ENCODE measurements at places on chromosomes 4 and X. TPM values are rescaled to one million over a fixed set of nuclear protein-coding genes. Genes with fewer than 3 reads are reported as not detected.

The TSPAN7 gene
- total RNA-seq, result 0.11 TPM

The LUZP4 gene
- total RNA-seq, result not detected

The CPLX1 gene
- not detected for total RNA-seq

The LIMCH1 gene
- total RNA-seq, result 28.2 TPM

The SPANXB1 gene
- total RNA-seq, result not detected

The PPAT gene
- total RNA-seq, result 9.3 TPM

The CTAG1A gene
- not detected for total RNA-seq

The ADGRL3 gene
- not detected for total RNA-seq

The ZBTB49 gene
- total RNA-seq, result 5.9 TPM

The SMIM31 gene
- 0.11 TPM for total RNA-seq

The DRP2 gene
- 0.13 TPM for total RNA-seq

The ZNF275 gene
- 10.7 TPM for total RNA-seq

The ARFIP1 gene
- 46.0 TPM for total RNA-seq

The XAGE1A gene
- not detected for total RNA-seq

The PF4V1 gene
- not detected for total RNA-seq

The CTPS2 gene
- total RNA-seq, result 10.7 TPM

The ATP5ME gene
- total RNA-seq, result 58.8 TPM

The BEND4 gene
- total RNA-seq, result 0.11 TPM

The PPARGC1A gene
- total RNA-seq, result 21.4 TPM

The ENPP6 gene
- total RNA-seq, result 0.78 TPM

The CXorf58 gene
- not detected for total RNA-seq

The KDR gene
- total RNA-seq, result 0.43 TPM

The ANK2 gene
- total RNA-seq, result 87.4 TPM

The SMIM10 gene
- total RNA-seq, result 5.5 TPM

The HPGDS gene
- not detected for total RNA-seq

The STOX2 gene
- 2.6 TPM for total RNA-seq

The NPNT gene
- 0.11 TPM for total RNA-seq

The MAGEA8 gene
- not detected for total RNA-seq

The POU4F2 gene
- total RNA-seq, result not detected

The ZNF630 gene
- total RNA-seq, result 2.0 TPM

The POU3F4 gene
- total RNA-seq, result not detected

The TREX2 gene
- total RNA-seq, result 1.3 TPM

The SPANXN4 gene
- total RNA-seq, result not detected

The ALG13 gene
- total RNA-seq, result 58.0 TPM

The PLAC1 gene
- total RNA-seq, result not detected

The NRK gene
- total RNA-seq, result 3.4 TPM

The EDNRA gene
- 0.39 TPM for total RNA-seq

The MMRN1 gene
- total RNA-seq, result 0.13 TPM

The ADGRG4 gene
- 0.86 TPM for total RNA-seq

The XPNPEP2 gene
- 0.11 TPM for total RNA-seq
